COR-L47 (cell line): ENCODE measurements at places on chromosomes 1 and 21.

DNA sequence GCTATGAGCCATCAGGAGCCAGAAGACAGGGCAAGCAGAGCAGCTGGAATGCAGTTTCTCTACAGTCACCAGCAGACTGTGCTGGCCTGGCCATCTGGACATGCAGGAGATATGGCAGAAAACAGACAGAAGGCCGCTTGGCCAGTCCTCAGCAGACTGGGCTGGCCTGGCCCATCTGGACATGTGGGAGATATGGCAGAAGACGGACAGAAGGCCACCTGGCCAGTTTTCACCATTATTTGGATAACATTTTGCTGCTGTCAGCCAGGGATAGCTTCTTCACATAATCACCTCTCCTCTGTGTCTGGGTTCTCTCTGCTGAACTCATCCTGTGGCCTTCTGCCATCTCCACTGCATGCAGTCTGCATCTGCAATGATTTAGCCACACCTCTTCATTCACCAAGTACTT lies 25.0 kb upstream of the CACYBP start:
- DNase-seq, result no peak

GRCh38 chr1:48627486-48627885 lies 149.2 kb downstream of the BEND5 start:
- peak; percentile 74 for DNase-seq

DNA sequence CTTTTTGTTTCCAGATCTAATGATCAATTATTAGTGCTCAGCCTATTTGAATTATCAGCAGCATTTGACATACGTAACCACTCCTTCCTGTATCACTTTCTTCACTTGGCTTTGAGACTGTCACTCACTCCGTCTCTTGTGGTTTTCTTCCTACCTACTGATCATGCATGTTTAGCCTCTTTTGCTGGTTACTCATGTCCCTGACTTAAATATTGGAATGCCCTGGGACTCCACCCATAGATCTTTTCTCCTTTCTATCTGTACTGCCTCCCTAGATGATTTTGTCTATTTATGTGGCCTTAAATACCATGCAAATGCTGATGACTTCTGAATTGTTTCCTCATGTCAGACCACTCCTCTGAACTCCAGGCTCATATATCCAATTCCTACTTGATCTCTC lies 57.7 kb upstream of the PDE4B start:
- DNase-seq, result no peak

DNA sequence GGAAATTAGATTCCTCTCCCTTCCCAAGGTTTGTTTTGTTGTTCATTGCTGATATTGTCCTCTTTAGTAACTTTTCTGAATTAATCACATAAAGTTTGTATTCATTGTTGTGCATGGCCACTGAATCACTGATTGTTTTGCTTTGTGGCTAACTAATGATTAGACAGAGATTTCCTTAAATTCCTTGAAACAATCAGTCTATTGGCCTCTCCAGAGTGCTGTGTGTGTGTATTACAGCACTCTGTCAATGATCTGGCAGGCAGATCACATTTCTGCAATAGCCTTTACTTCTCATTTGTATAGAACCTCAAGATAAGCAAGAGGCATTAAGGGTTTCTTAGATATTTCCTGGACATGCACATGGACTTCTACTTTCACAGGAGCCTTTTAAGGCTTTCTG lies 78.6 kb downstream of the DUSP10 start:
- no peak for DNase-seq

DNA sequence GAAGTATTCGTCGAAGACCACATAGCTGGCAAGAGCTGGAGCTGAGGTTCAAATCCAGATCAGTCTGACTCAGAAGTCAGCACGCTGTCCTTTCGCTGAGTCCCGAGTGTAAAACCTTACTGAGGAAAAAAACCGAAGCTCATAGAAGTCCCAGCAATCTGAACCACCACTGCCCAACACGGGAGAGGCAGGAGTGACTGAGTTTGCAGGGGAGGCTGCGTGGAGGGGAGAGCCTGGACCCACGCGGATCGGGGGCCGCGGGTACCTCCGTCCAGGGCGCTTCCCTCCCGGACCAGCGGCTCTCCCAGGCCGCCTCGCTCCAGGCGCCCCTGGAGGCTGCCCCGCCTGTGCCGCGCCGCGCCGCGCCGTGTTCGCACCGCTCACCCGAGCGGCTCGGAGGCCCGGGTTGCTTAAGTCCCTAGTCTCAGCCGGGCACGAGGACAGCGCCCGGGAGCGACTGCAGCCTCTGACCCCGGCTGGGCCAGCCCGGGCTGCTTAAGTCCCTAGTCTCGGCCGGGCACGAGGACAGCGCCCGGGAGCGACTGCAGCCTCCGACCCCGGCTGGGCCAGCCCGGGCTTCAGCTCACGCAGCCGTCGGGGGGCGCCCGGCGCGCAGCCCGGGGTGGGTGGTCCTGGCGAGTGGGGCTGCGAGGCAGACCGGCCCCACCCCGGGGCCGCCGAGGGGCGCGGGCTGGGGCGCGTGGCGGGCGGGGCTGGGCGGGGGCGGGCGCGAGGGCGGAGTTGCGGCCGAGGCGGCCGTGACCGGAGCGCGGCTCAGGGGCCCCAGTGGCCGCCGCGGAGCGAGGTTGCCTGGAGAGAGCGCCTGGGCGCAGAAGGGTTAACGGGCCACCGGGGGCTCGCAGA lies at the start of gene ADAMTSL4:
Gene ADAMTSL4, plus strand, starts transcription at position 777 of the 864 bp plus-strand sequence. CDS start 2,881 bp downstream, outside the sequence.
- peak; percentile 41 for DNase-seq

- no peak for DNase-seq
These were observed 13.7 kb downstream of the PSMA5 start for GRCh38 chr1:109412551-109412950.
